ENCODE measurements at places on chromosomes 16 and 17.

GRCh38 chr17:66468241-66469087 is 166.1 kb downstream of the PRKCA start:
- DNase-seq = peak; percentile 23

DNA sequence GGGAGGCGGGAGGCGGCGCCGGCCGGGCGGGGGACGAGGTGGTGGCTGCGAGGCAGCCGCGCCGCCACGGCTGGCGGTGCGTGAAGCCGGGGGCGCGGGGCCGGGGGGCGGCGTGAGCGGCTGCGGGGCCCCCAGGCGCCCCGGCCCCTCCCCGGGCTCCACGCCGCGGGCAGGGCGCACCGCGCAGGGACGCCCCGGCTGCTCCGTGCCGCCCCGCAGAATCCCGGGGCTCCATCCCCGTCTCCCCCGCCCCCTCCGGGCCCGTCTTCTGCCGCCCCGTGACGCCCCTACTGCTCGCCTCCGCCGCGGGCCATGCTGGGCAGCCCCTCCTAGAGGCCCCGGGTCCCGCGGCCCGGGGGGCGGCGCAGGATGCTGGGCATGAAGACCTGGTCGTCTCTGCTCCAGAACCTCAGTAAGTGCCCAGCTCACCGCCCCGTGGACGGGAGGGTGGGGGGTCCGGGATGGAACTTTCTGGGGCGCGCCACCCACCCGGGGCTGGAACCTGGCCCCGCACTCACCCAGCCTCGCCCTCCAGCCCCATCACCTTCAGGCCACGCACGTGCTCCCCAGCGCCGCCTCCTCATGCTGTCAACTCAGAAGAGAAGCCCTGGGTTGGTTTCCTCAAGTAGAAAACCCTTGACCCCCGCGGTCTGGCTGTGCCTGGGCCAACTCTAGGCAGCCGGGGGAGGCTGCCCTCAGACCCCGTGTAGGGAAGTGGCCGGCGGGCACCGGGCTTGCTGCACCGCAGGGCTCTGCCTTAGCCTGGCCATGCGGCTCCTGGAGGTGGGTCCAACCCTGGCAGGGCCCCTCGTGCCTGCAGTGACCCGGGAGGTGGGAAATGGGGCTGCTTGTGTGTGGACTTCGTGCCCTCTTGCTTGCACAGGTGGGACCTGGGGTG is 150.2 kb upstream of the GSE1 start:
- DNase-seq = no peak

DNA sequence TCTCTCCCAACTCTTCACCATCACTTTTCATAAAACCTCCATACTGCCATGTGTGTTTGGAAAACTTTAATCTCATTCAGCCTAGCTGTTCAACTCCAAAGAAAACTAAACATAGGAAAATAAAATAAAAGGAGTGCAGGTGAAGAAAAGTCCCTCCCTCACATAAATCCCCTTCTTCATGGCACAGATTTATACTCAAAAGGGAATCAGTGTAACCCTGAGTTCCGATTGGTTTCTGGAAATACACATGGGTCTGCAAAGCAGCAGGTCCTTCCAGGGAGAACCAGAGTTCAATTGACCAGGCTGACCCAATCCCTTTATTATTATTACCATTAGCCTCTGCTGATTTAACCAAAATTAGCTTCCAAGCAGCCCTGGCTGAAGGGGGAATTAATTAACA is 8.9 kb upstream of the HOXB2 start:
- DNase-seq = no peak

DNA sequence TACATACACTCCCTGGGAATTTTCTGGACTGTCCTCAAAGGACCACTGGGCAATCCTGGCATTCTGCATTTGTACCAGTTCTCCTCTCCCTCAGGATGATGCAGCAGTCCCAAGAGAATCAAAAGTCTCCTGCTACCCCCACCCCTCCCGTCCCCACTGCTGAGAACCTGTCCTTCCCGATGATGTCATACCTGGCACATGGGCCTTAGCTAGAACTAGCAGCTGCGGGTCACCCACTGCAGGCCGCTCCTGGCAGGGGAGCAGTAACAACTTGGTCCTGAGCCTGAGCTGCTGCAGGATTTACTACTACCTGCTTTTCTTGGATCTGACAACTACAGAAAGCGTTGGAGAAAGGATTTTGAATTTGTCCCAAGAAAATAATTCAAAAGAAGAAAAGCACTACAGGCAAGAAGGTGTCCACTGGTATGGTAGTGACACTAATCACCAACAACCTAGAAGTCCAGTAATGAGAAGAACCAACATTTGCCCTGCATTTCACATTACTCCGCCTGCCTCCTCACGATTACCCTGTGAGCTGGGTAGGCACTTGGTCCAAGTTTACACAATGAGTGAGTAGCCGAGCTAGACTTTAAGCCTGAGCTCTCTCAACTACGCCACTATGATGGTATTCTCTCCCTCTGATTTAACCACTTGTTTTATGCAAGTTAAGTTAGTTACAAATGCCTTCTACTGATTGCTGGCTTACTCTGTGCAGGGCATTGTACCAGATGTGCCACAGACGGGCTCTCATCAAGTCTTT is 55.3 kb upstream of the ETV4 start:
- DNase-seq = no peak

DNA sequence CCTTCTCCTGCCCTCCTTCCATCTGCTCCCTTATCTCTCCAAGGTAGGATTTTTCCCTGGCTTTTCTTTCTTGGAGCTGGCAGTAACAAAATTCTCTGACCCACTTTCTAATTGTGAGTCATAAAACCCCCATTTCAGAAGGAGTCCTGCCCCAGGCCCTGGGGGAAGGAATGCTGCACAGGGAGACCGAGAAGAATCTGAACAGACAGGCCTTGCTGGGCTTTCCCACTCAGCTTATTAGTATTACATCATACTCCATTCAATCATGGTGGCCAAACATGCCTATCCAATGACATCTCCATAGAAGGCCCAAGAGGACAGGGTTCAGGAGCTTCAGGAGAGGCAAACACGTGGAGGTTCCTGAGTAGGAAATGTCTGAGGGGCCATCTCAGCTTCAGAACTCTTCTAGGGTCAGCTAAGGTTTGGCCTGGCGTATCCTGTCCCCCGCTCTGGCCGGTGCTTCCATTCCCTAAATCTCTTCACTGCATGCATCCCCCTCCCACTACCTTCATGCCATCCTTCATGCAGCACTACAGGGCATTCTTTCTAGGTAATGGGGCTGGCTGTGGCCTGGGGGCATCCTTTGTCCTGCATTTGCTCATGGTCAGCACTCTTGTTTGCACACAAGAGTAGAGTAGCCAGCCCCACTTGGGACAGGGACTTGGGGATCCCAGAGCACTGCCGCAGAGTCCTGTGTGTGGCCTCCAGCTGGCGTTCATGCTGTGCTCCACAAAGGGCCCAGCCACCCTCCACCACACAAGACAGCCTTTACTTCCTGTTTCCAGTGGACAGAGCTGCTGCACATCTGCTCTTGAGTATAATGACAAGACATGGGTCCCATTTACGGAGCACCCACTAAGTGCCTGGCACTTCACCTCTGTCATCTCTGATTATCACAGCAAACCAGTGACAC is 8.2 kb downstream of the SLC6A2 start:
- no peak for DNase-seq

DNA sequence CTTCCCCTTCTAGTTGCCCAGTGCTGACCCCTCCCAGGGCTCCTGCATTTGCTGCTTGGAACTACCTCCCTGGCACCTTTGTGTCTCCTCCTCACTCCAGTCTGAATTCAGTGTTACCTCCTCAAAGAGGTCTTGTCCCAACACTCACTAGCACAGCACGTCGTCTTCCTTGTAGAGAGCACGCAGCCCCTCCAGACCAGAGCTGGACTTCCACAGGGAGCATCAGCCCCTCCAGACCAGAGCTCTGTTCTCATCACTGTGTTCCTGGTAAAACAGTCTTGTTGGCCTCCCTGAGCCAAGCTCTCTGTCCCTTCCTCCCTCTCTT is 27.8 kb upstream of the MGAT5B start:
- DNase-seq = no peak

All from stimulated activated CD4-positive, alpha-beta T cell treated with anti-CD3 and anti-CD28 coated beads, Interleukin-4, amount 100 ng/mL, for 24 hours (primary cell).